ENCODE measurements at places on chromosomes 7 and 10. TPM values are rescaled to one million over a fixed set of nuclear protein-coding genes. Genes with fewer than 3 reads are reported as not detected.

CRPPA gene
- 0.38 TPM for total RNA-seq

ZMIZ1 gene
- total RNA-seq: 33.8 TPM

ZNF804B gene
- total RNA-seq: not detected

CDK6 gene
- 82.0 TPM for total RNA-seq

HOXA5 gene
- total RNA-seq: 7.5 TPM

PRSS1 gene
- not detected for total RNA-seq

NUDT13 gene
- 6.3 TPM for total RNA-seq

GIMAP1 gene
- total RNA-seq: not detected

NHLRC2 gene
- total RNA-seq: 27.3 TPM

ATXN7L1 gene
- 4.9 TPM for total RNA-seq

SPDYE6 gene
- not detected for total RNA-seq

PRKG1 gene
- 0.81 TPM for total RNA-seq

LYZL1 gene
- total RNA-seq: not detected

MBL2 gene
- total RNA-seq: not detected

RBP3 gene
- not detected for total RNA-seq

- no peak for DNase-seq
Measured at GRCh38 chr7:131883769-131884168, 327.3 kb upstream of the PODXL start.

- no peak for DNase-seq
Measured at GRCh38 chr7:50446542-50446960, 3.6 kb downstream of the FIGNL1 start.

- DNase-seq: no peak
Measured at GRCh38 chr7:882336-883035, 6.1 kb downstream of the GET4 start.

DNA sequence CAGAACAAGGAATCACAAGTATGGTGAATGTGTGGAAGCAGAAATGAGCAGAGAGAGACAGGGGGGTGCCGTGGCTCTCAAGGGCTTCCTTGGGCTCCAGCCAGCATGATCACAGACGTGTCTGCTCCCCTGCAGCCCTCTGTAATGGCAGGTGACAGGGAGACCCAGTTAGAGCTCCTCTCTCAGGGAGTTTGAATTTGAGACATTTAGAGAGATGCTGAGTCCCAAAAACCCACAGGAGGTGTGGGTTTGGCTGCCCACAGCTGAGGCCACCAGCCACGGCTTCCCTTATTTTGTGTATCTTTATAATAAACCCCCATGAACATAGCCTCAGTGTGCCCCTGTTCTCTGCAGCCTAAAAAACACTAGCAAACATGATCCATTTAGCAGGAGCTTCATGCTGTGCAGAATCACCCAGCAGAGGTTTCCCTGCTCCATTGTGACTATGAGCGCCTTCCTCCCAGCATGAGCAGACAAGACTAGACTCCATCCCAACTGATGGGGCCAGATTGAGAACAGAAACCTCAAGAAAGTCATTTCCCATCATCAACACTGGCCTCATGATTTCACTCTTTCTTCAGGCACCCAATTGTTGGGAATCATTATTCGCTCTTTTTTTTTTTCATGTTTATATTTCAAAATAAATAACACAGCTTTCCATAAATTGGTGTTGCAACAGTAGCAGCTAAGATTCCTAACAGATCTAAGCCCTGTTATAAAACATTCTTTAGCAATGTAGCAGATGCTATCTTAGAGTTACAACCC lies 13.4 kb downstream of the NOD1 start:
- no peak for DNase-seq

- no peak for DNase-seq
Measured at GRCh38 chr10:35320341-35320740, 16.0 kb upstream of the CCNY start.

GRCh38 chr10:30231709-30232108 lies 117.4 kb downstream of the MTPAP start:
- DNase-seq: no peak

- no peak for DNase-seq
Measured at GRCh38 chr10:99540657-99541531, 8.2 kb downstream of the NKX2-3 start.

GRCh38 chr10:26780793-26781601 lies 79.8 kb downstream of the ABI1 start:
- no peak for DNase-seq

DNA sequence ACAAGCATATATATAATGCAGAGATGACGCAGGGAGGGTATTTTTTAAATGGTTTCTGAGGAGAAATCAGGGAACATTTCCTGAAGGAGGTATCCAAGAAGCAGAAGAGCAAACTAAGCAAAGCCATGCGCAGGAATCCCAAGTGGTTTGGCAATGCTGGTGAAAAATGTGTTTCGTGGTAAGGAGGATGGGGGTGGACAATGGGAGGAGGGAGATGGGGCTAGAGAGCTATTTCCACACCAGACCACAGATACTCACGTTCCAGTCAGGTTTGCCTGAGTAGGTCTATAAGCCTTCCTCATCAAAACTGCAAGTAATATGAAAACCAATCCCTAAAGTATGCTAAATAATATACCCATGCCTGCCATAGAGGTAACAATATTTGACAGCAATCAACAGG lies 223.7 kb upstream of the MKLN1 start:
- no peak for DNase-seq

DNA sequence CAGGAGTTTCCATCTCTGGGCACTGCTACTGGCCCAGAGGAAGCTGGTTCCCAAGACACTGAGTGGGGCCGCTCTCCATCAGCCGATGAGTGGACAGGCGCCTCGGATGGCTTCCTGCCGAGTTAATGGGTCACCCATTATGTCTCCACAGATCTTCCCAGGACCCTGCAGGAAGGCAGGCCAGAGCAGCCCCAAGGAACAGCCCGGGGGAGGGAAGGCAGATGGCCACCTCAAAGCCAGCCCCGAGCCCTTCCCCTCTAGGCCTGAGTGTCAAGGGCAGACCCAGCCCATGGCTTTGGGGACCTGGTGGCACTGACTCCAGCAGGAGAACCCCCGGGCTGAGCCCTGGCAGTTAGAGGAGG lies 3.4 kb upstream of the LFNG start:
- no peak for DNase-seq

DNA sequence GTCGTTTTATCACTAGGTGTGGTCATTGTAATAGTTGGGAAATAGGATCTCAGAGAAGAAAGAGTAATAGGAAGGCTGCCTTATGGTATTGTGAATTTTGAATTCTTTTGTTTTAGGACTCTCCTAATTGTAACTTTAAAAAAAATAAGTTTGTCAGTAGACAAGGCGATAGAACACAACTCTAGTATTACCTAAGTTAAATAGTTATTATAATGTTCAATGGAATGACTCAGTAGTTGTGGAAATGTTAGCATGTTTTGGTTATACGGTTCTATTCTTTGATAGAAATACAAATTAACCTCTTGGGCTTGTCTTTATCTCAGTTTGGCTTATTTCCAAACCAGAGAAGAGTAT lies 1.4 kb downstream of the DNAH11 start:
- no peak for DNase-seq

DNA sequence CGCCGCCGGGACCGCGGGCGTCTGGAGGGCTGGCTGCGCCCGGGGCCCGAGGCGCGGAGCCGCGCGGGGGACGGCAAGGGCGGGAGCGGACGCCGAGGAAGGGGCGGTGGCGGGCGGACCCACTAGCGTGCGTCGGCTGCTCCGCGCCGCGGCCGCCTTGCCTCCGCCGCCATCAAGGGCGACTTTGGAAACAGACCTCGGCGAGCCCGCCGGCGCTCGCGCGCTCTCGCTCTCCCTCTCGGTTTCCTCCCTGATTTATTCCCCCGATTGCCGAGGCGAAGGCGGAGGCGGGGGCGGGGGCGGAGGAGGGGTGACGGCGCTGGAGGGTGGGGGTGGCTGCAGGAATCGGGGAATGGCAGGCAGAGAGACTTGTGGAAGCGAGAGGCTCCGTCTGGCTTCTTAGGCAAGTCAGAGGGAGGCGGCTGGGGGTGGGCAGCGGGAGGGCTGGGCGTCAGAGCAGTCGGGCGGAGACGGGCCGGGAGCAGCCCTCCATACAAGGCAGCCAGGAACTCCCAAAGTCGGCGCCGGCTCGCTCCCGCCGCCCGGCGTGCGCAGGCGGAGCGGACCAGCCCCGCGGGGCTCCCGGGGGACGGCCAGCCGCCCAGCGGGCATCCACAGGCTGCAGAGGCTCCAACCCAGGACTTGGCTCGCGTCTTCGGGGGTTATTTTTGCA lies at the start of gene CACNA2D1:
TSS of gene CACNA2D1 (minus strand) at position 231 of the 673 bp plus-strand sequence.
- DNase-seq: peak; percentile 49

- DNase-seq: no peak
Measured at GRCh38 chr7:95478272-95479037, 7.3 kb upstream of the ASB4 start.

DNA sequence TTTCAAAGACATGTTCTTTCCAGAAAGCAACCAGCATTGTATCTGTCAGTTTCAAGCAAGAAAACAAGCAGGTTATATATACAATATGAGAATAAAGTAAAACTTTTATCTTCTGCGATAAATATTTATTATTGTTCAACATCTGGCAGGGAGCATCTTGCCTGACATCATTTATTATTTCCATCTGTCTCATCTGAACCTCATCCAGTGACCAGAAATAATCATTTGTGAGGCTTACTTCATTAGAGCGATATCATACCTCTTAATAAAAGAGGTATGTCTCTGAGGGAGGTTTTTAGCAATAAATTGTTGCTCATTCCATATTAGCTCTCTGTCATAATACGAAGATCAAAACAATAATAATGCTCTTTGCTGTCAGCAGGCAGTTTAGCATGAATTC lies 226.1 kb downstream of the CDC14C start:
- DNase-seq: no peak

Measured in NCI-H460 (cell line).